Skeletal muscle tissue (tissue), 5 donors: ENCODE measurements at places on chromosomes 5 and 9. TPM values are rescaled to one million over a fixed set of nuclear protein-coding genes. Genes with fewer than 3 reads are reported as not detected.

Gene DIPK1B
- total RNA-seq = 11.0 TPM

Gene TTC16
- total RNA-seq = not detected

Gene THBS4
- 135 TPM for total RNA-seq

Gene RASGEF1C
- total RNA-seq = 5.7 TPM

Gene EGFLAM
- 41.8 TPM for total RNA-seq

Gene BARHL1
- total RNA-seq = not detected

Gene TMEM171
- total RNA-seq = not detected

Gene PCA3
- not detected for total RNA-seq

Gene DEPDC1B
- total RNA-seq = 3.1 TPM

Gene ITGA2
- 15.7 TPM for total RNA-seq

Gene IL31RA
- total RNA-seq = 1.0 TPM

Gene DOCK8
- 13.0 TPM for total RNA-seq

Gene POU4F3
- not detected for total RNA-seq

Gene LECT2
- total RNA-seq = not detected

Gene CD180
- 1.0 TPM for total RNA-seq

Gene NMRK1
- total RNA-seq = 6.8 TPM

Gene PCDHGB4
- 4.7 TPM for total RNA-seq

Gene LRRC26
- not detected for total RNA-seq

Gene SV2C
- under 0.01 TPM for total RNA-seq

Gene LRRC19
- total RNA-seq = not detected

Gene CCL28
- 0.52 TPM for total RNA-seq

Gene IFNA2
- total RNA-seq = not detected

Gene TLX3
- not detected for total RNA-seq

Gene CCNO
- total RNA-seq = not detected

Gene PGM5
- 69.4 TPM for total RNA-seq

Gene PCDHB14
- 4.2 TPM for total RNA-seq

Gene PDE6A
- total RNA-seq = not detected

Gene QRFP
- not detected for total RNA-seq

Gene IL13
- total RNA-seq = not detected

Gene TMOD1
- 45.9 TPM for total RNA-seq

Gene PCDHA1
- total RNA-seq = not detected

Gene ANKRD55
- not detected for total RNA-seq

Gene PCDHGB1
- 1.6 TPM for total RNA-seq

Gene FAXDC2
- total RNA-seq = 8.4 TPM

Gene DMRT3
- under 0.01 TPM for total RNA-seq

Gene IL9
- not detected for total RNA-seq

Gene SPATA31A7
- total RNA-seq = not detected

Gene PAEP
- not detected for total RNA-seq

Gene CSF1R
- 31.3 TPM for total RNA-seq

Gene TRIP13
- total RNA-seq = 5.7 TPM

Gene AGXT2
- total RNA-seq = not detected

Gene SLC6A19
- under 0.01 TPM for total RNA-seq

Gene UAP1L1
- 1.0 TPM for total RNA-seq

Gene ANAPC2
- 21.4 TPM for total RNA-seq

Gene ACER2
- 1.6 TPM for total RNA-seq

Gene EGR1
- total RNA-seq = 21.4 TPM

Gene MARVELD2
- 0.52 TPM for total RNA-seq

Gene SELENOP
- 179 TPM for total RNA-seq

Gene GPR21
- total RNA-seq = 3.1 TPM

Gene CA9
- under 0.01 TPM for total RNA-seq

Gene PCDHB2
- 2.6 TPM for total RNA-seq

Gene IL4
- not detected for total RNA-seq

Gene GABRB2
- 1.0 TPM for total RNA-seq

Gene C9orf50
- not detected for total RNA-seq

Gene ENTPD2
- total RNA-seq = 5.2 TPM

Gene FTMT
- total RNA-seq = not detected

Gene APBB3
- 7.3 TPM for total RNA-seq

Gene LCN12
- total RNA-seq = not detected

Gene LHX3
- not detected for total RNA-seq
